Posterior cingulate gyrus (tissue), 11 donors: ENCODE measurements at places on chromosomes 3 and 15.

DNA sequence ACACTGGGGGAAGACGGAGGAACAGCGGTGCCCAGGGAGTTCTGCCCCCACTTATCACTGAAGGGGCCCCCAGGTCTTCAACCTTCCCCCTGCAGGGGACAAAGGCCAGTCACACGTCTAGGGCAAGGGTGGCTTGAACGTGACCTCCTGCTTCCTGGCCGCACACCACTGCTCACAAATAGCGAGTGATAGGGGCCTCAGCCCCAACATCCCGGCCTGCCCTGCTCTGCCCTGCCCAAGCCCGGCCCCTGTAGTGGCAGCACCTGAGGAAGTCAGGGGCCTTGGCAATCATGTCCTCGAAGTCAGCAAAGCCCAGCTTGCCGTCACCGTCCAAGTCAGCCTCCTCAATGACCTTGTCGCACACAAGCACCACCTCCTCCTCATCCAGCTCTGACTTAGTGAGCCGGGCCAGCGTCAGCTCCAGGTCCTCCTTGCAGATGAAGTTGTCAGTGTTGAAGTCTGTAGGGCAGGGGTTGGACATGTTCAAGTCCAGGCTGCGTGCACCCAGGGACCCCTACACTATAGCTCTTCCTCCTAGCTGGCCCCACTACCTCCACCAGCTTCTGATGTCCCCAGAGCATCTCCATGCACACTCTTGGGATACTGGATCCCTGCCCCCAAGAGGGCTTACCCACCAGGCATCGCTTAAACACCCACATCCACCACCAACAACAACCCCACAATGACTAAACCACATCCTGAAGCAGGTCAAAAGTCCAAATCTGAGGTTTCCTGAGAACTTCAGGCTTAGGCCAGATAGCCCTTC is 13.3 kb downstream of the SH2D7 start:
- DNase-seq, result peak; percentile 71

GRCh38 chr3:124282751-124283651 is 291.1 kb upstream of the ROPN1 start:
- no peak for DNase-seq

GRCh38 chr3:138493804-138494606 is 59.6 kb downstream of the ESYT3 start:
- DNase-seq, result no peak

GRCh38 chr3:196792771-196793170 is 53.1 kb downstream of the PAK2 start:
- no peak for DNase-seq

GRCh38 chr3:172869784-172870518 is 119.4 kb downstream of the ECT2 start:
- DNase-seq, result no peak

DNA sequence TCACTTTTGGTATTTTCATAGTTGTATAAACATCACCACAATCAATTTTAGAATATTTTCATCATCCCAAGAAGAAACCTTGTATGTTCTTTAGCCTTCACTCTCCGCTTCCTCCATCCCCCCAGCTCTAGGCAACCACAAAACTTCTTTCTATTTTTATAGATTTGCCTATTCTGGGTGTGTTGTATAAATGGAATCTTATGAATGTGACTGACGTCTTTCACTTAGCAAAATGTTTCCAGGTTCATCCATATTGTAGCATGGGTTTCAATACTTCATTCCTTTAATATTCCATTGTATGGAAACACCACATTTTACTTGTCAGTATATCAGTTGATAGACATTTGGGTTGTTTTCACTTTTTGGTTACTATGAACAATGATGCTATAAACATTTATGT is 335.8 kb upstream of the GOLIM4 start:
- DNase-seq, result no peak

GRCh38 chr15:57017024-57017423 is 98.6 kb downstream of the TCF12 start:
- DNase-seq, result no peak

DNA sequence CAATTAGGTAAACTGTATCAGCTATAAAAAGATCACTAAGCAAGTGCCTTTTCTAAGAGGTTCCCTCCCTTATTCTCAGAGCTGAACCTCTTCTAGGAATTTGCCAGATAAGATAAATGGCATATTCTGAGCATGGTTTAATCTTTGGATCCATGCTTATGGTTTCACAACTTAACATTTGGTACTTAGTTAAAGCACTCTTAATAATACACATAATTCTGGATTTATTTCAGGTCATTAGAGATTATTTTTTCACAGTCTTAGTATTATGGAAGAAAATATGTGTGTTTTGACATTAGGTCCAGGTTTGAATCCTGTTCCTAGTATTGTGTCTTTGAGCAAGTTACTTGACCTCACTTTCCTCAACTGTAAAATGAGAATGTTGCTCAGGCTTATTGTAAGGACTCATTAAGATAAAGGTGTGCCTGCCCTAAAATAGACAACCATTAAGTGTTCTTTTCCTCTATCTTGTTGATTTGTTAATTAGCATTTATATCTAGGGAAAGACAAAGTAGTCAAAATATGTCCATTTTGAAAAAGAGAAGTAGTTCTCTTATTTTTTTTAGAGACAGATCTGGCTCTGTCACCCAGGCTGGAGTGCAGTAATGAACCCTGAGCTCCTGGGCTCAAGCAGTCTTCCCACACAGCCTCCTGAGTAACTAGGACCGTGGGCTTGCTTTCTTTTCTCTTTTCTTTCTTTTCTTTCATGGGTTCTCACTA is 43.4 kb downstream of the TSC22D2 start:
- DNase-seq, result no peak

- DNase-seq, result no peak
Measured at GRCh38 chr15:61227950-61228936, 859 bp downstream of the RORA start.

GRCh38 chr3:42368861-42369260 is 41.5 kb downstream of the LYZL4 start:
- no peak for DNase-seq

DNA sequence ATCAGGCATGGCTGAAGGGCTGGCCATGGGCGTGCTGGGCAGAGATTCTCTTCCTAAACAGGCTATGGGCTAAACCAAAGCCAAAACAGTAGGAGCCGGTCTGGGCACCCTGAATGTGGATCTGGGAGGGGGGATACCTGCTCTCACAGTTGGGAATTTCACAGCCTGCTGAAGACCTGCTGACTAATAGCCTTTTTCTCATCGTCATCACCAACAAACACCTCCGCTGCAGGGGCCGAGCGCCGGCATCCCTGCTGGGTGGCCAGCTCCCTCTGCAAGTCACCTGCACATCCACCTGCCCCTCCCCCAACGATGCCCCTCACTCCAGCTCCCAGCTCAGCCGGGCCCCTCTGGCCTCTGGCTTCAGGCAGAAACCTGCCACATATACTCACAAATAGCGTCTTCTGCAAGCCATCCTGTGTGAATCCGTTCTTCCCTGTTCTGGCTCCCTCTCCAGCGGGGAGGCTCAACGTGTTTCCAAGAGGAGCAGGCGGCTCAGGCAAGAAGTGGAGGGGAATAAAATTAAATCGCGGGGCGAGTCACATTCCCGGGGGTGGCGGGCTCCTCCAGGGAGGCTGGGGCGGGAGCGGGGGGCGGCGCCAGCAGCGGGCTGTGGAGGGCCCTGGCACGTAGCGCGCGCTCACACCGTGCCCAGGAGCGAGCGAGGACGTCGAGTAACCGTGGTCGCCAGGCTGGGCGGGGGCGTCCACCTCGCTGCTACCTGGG is 466 bp downstream of the IQSEC1 start:
- peak; percentile 78 for DNase-seq

DNA sequence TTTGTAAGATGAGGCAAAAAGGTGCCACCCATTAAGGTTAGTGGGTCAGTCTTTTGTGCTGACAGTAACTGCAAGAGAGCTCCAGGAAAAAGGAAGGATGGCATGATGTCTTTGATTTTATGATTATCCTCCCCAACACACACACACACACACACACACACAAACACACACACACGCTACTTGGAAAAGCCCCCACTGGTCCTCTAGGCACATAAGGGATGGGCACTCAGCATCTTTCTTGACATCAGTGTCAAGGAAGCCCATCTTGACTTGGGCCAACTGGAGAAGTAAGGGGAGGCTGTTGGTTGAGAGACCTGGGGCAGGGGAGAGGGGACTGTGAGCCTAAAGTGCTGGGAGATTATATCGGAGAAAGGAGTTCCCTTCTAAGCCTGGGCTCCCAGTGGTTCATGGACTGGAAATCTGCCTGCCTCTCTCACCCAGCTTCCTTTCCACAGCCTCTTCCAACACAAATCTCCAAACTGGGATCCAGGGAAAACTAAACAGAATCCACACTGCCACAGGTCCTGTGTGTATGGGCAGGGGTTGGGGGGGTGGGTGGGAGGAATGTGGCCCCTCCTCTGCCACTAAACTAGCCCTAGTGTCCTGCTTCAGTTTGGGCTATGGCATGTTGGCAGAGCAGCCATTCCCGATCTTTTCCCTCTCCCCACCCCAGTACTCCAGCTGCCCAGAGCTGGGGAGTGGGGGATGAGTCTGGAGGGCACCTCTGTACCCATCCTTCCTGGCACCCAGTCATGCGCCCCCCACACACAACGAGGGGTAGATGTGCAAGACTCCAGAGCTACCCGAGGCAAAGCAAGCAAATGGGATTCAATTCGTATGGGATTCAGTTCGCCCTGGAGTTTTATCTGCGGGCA is 1.6 kb downstream of the AMOTL2 start:
- DNase-seq, result no peak

- no peak for DNase-seq
Measured at GRCh38 chr3:82128271-82128670, 366.8 kb upstream of the GBE1 start.

DNA sequence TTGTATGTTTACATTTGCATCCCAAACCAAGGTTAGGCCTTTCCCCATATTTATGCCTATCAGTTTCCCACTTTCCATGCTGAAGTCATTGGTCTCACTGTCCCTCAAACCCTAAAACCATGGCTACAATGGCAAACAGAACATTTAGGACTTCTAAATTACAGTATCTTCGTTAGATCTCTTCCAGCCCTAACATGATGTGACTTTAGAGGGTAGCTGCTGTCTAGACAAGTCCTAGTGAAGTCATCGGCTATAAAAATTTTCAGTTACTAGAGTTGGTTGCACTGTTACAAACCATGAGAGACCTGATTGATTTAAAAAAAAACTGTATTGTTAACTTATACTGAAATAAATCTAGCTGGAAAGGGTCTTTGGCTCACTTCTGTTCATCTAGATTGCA is 54.6 kb downstream of the TM4SF4 start:
- DNase-seq, result no peak

GRCh38 chr3:126676919-126677705 is 22.2 kb upstream of the TXNRD3 start:
- no peak for DNase-seq

DNA sequence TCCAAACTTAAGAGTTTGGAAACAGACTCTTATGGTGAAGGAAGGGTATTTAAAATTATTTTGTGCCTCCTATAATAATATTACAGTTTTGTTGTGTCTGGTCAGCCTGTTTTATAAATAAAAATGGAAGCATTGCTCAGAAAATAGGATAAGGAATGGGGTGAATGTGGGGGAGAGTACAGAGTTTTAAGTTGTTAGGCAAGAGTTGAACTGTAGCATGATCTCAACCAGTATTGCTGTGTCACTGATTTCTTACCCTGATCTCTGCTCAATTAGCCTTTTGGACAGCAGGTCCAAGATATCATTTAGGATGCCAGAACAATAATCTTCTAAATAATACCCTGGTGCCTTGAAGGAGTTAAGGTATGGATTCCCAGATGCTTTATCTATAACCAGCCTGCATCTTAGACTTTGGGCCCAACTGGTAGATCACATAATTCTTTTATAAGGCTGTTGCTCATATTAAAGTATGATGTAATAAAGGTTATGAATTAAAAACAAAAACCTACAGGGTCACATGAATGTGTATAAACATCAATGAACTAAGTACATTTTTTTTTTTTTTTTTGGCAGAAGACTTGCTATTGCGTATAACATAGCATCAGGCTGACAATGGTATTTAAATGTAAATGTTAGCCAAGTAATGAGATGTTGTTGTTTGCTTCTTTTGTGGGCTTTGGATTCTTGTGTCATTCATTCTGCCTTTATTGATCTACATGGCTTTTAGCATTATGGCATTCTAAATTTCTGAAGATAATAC is 70.0 kb downstream of the MITF start:
- DNase-seq, result no peak

- no peak for DNase-seq
Measured at GRCh38 chr15:68797191-68797590, 23.5 kb downstream of the ANP32A start.

GRCh38 chr3:43194490-43195114 is 88.7 kb upstream of the POMGNT2 start:
- no peak for DNase-seq

DNA sequence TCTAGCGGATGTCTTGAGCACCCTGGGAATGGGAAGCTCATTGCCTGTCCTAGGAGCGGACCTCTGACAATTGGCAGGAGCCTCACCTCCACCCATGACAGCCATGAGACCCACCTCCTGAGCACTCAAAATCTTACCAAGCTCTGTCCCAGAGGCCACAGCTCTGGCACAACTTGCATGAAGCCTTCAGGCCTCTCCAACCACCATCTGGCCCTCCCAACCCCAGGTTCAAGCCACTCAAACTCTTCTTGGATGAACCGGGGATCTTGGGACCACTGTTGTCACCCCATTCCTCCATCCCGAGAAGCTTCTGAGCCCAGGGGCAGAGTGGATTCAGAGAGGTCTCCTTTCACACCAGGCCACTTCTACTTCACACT is 1.5 kb downstream of the VIPR1 start:
- DNase-seq, result peak; percentile 1

- DNase-seq, result no peak
Measured at GRCh38 chr15:101027273-101027901, 108.2 kb downstream of the LRRK1 start.

DNA sequence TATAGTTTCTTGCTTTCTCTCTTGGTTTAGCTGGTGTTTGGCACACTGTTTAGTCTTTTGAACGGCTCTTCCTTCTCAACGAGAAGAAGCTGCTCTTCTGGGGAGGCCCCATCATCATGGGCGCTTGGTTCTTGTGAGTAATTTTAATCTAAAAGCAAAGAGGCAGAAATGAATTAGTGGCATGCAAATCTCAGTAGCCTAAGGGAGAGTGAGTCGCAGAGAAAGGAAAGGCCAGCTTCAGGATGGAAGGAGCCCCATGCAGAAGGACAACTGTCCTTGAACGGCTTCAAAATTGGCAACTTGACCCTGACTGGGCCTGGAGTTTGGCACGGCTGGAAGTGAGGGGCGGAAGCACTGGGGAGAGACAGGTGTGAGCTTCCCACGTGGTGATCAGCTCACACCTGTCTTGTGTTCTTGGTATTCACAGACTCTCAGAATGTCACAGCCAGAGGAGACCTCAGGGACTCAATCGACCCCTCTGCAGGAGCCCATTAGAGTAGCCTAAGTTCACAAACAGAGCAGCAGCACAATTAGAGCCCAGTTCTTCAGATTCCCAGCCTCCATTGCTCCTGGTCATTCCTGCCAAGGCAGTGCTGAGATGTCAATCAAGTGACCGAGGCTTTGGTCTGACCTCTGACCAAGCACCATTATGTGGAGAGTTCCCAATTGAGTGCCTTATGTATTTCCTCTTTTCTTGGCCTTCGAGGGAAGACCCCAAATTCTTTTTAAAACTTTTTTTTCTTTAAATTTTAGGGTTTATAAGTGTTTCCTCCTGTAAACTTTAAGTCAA is 41.3 kb upstream of the ETV5 start:
- DNase-seq, result no peak

GRCh38 chr3:60304112-60304511 is 947.1 kb downstream of the FHIT start:
- DNase-seq, result no peak

DNA sequence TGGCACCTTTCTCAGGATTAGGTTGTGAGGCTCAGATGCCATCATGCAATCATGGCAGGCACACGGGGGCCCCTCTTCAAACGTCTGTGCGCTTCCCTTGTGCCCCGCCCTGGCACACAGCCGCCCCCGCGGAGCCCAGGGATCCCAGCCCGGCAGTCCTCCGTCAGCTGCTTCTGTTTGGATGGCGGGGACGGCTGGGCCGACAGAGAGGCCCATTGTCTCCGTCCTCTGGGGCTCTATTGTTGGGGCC is 849 bp upstream of the HDAC11 start:
- peak; percentile 96 for DNase-seq
